ENCODE measurements at places on chromosomes 2 and 18.
A peak's percentile ranks its signal among the peaks of the same experiment; 100 is the strongest.

DNA sequence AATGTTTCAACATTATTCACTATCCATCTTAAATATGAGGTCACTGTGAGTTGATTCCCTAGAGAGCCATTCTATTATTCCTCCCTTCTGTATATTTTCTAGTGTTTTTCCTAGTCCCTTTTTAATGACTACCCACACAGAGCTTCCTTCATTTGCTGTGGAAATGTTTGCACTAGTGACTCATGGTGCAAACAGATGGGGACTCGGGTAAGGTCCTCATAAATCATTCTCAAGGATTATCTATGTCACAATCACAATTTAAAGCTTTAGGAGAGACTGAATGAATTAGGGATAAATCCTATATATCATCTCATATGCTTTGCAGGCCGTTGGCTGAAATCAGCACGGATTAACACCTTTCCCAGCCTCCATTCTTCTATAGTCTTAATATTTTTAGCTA lies 159.6 kb downstream of the DCC start:
- peak; percentile 98 for DNase-seq

DNA sequence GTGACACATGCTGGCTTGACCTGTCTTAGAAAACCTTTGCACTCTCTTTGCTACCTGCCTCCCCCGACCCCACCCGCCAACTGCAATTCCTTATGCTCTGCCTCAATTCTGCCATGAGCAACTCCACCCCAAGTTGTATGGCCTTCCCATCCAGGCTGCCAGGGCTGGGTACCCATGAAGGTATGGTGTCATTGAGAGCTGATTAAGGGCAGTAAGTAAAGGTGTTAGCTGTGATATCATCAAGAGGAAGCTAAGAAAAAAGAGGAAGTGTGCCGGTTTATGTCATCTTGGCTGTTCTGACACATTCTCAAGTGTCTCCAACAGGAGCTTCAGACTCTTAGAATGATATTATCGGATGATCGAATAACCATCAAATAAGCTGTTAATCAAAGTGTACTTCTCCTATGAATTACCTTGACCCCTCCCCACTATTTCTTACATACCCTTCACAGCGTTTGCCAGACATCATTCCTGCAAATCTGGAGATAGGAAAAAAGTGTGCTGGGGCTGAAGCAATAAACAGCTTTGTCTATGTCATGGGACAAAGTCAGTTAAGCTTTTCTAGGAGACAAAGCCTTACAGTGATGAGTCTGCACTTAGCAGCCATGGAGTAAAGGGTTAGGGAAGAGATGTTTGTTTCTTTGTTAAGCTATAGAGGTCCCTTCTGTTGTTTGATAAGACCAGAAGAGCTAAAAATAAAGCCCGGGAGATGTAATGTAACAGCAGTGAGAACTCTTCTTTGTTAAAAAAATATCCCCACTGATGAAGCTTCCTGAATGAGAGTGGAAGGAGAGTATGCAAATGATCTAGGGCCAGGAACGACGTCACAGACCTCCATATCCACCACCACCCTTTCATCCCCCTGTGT lies 40.4 kb upstream of the SMAD2 start:
- DNase-seq = no peak

DNA sequence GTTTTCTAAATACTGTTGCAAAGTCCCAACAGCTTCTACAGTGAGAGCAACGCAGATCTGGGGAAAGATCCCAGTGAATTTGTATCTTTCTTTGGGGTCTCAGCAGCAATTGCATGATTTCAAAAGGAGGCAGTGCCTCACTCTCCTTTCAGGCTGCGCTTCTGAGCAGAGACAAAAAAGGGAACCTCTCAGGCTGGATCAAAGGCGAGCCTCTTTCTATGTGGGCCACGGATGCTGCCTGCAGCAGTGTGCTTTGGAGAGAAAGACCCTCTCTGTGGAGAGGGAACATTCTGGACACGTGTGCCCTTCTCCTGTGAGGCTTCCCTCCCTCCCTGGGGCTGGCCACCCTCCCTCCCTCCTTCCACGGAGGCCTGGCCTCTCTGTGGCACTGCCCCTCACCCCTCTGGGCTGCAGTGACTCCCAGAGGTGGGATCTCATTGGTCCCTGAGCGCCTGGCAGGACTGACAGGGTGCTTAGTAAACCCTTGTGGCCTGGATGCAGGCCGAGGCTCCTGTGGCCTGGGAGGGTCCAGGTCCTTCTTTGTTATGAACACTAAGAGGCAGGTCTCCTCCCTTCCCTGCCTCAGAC lies 21.6 kb upstream of the PDIA6 start:
- no peak for DNase-seq

- peak; percentile 23 for DNase-seq
Measured at GRCh38 chr2:176096986-176097819, 2.4 kb upstream of the HOXD12 start.

GRCh38 chr2:112474844-112475486 lies 7.0 kb upstream of the TTL start:
- DNase-seq = no peak

GRCh38 chr18:7017013-7017412 lies 100.6 kb downstream of the LAMA1 start:
- no peak for DNase-seq

DNA sequence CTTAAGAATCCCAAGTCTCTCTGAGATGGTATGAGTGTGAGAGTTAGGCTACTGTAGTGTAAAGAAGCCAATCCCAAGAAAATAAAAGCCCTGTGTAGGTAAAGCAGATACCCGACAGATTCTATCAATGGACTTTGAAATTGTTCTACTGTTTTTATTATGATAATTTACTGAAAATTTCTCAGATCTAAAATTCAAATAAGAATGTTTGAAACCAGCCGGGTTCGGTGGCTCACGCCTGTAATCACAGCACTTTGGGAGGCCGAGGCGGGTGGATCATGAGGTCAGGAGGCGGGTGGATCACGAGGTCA lies 208.3 kb upstream of the SPRED2 start:
- no peak for DNase-seq

- DNase-seq = peak; percentile 8
Measured at GRCh38 chr2:203782262-203782976, 76.0 kb downstream of the CD28 start.

- no peak for DNase-seq
Measured at GRCh38 chr2:69053416-69053965, 40.5 kb downstream of the ANTXR1 start.

GRCh38 chr2:222521099-222521498 lies 96.8 kb downstream of the SGPP2 start:
- no peak for DNase-seq

GRCh38 chr2:159774370-159774990 lies 23.5 kb downstream of the CD302 start:
- no peak for DNase-seq

DNA sequence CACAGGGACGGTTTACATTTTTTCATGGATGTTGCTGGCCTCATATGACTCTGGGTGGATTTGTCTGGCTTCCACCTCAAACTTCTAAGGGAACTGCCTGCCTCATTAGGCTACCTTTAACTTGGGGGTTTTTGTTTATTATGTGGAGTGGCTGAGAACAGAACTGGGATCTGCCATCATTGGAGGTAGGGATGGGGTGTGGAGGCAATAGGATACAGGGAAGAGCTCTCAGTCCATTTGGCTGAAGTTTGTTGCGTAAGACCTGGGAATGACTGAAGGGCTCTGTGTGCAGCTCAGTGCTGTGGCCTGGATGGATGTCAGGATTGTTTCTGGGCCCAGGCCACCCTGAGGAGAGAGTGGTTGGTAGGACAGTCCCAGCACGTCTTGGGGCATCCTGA lies 31.2 kb downstream of the ASB1 start:
- DNase-seq = no peak

DNA sequence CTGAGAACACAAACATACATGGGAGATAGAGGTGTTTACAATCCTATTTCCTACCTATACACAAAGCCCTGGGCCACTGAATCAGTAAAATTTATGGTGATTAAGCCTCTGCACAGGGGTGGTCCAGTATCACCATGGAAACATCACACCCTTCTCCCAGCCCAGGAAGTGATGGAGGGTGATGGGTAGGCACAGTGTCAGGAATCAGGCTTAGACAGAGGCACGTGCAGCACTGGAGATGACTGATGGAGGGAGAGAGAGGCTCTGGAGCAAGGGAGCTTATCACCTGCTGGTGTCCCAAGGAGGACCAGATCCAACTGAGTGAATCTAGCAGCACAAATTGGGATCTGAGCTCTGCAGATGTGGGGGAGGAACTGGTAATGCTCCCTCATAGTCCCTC lies 117.2 kb downstream of the RPIA start:
- DNase-seq = no peak

DNA sequence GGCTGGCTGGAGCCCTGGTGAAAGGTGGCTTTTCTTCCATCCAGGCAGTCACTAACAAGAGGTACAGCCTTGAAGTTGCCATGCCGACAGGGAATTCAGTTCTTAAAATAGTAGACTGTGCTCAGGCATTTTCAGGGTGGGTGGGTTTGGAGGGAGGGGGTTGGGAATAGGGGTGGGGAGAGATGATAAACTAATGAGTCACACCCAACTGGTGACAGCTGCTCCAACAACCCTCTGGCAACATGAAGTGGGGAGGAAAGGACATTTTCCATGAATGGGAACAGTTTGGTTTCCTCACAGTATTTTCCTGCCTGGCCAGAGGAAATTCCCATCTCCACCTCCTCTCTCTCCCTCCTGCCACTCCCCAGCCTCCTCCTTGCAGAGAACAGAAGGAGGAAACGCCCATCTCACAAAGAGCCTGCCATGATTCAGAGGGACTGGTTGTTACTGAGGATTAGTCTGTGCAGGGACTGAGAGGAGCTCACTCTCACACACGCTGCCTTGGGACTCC lies 113.0 kb upstream of the SLC1A4 start:
- DNase-seq = no peak

GRCh38 chr2:28447086-28447485 lies 48.8 kb upstream of the PLB1 start:
- DNase-seq = no peak

- no peak for DNase-seq
Measured at GRCh38 chr2:85886590-85886989, 2.2 kb downstream of the ST3GAL5 start.

- no peak for DNase-seq
Measured at GRCh38 chr18:7230626-7231349, at the start of gene LRRC30. Gene LRRC30, plus strand, starts transcription at chr18:7231089. Its CDS starts 50 bp downstream, at chr18:7231139.

GRCh38 chr2:11320698-11321492 lies 23.5 kb downstream of the ROCK2 start:
- no peak for DNase-seq

- DNase-seq = peak; percentile 64
Measured at GRCh38 chr2:238286551-238286950, 1.9 kb downstream of the PER2 start.

DNA sequence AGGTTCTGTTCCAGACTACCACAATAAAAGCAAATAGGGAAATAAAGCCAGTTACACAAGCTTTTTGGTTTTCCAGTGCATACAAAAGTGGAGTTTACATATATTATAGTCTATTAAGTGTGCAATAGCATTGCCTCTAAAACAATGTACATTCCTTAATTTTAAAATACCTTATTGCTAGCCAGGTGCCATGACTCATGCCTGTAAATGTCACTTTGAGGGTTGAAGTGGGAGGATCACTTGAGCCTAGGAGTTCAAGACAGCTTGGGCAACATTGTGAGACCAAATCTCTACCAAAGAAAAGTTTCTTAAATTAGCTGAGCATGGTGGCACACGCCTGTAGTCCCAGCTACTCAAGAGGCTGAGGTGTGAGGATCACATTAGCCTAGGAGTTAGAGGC lies 52.9 kb upstream of the IMP4 start:
- no peak for DNase-seq

GRCh38 chr18:55546851-55547704 lies 40.9 kb downstream of the TCF4 start:
- no peak for DNase-seq

GRCh38 chr2:127637725-127638252 lies 8.2 kb upstream of the GPR17 start:
- no peak for DNase-seq

GRCh38 chr18:78511666-78512601 lies 467.7 kb upstream of the SALL3 start:
- no peak for DNase-seq

GRCh38 chr2:105410554-105410953 lies 11.7 kb upstream of the FHL2 start:
- DNase-seq = no peak

- no peak for DNase-seq
Measured at GRCh38 chr2:157413326-157414035, 30.4 kb downstream of the CYTIP start.

DNA sequence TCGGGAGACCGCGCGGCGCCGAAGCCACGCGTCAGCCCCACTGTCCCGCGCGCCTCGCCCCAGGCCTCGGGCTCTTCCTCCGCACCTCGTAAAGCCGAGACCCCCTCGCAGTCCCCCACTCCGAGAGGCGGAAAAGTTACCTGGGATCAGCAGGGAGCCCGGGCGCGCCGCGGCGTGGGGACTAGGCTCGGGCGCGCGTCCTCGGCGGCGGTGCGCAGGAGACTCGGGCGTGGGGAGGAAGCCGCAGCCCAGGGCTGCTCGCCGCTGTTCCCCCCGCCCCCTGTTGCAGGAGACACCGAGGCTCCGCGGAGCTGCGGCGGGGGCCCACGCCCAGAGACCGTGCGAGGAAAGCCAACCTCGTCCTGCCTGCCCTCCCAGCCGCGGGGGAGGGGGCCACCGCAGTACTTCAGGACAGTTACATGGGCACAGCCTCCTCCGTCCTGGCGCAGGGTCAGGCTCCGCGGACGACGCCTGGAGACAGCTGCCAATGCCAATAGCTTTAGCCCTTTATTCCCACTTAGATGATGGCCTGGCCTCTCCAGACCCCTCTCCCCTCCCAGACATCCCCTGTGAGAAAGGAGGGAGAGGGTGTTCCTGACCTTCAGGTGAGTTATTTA lies at the start of gene EPB41L3:
Gene EPB41L3 (minus strand): TSS at position 225 of the 617 bp plus-strand sequence. CDS start 54,814 bp downstream, outside the sequence.
- DNase-seq = no peak
